ENCODE measurements at places on chromosomes 6 and 20. TPM values are rescaled to one million over a fixed set of nuclear protein-coding genes. Genes with fewer than 3 reads are reported as not detected.

DNA sequence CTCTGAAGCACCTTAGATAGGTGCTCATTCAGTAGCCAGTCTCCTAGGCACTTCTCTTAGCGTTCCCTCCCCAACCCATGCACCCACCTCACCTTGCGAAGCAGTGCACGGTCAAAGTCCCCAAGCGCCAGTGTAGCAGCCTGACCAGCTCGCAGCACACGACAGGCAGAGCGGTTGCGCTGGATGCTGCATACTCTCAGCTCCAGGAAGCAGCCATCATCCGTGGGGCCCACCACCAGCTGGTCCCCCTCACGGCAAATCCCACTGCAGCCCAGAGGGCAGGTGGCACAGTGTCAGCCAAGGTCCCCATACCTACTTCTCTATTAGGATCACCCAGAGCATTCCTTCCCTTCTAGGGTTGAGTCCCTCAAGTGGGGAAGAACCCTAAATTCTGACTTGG is 6.5 kb downstream of the GTPBP2 start:
- no peak for DNase-seq

DNA sequence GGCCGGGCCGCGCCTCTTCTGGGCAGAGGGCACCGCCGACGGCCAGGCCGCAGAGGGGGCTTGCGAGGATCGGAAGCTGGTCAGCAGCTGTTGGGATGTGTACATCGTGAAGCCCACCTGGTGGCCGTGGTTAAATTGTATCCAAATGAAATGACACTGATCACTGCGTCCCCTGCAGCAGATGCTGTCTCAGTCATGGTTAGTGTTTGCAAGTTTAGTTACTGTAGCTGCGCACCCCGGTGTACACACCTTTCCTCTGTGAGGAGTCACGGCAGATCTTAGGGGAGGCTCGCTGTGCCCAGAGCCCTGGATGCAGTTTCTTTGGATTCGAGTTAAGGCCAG is 653 bp downstream of the NAA20 start:
- DNase-seq: no peak

SNRPB gene
- total RNA-seq: 385 TPM

FAM110A gene
- total RNA-seq: 16.8 TPM

BANF2 gene
- not detected for total RNA-seq
